ENCODE measurements at places on chromosomes 7 and 10.

- H3K27ac ChIP-seq = no peak overlapping the region
- H3K4me1 ChIP-seq = peaks cover 17% of the 10 kb centered on the region
- H3K27me3 ChIP-seq = peaks cover 26% of the 10 kb centered on the region
- no peaks in the 10 kb centered on the region for H3K36me3 ChIP-seq
- H3K4me3 ChIP-seq = no peak overlapping the region
Measured at GRCh38 chr10:70758757-70759514, 26.2 kb downstream of the TBATA start.

- H3K36me3 ChIP-seq = no peaks in the 10 kb centered on the region
- H3K4me3 ChIP-seq = no peak overlapping the region
- peak overlapping the region; percentile 1 for H3K27ac ChIP-seq
Measured at GRCh38 chr7:50838675-50839377, 56.1 kb upstream of the GRB10 start.

DNA sequence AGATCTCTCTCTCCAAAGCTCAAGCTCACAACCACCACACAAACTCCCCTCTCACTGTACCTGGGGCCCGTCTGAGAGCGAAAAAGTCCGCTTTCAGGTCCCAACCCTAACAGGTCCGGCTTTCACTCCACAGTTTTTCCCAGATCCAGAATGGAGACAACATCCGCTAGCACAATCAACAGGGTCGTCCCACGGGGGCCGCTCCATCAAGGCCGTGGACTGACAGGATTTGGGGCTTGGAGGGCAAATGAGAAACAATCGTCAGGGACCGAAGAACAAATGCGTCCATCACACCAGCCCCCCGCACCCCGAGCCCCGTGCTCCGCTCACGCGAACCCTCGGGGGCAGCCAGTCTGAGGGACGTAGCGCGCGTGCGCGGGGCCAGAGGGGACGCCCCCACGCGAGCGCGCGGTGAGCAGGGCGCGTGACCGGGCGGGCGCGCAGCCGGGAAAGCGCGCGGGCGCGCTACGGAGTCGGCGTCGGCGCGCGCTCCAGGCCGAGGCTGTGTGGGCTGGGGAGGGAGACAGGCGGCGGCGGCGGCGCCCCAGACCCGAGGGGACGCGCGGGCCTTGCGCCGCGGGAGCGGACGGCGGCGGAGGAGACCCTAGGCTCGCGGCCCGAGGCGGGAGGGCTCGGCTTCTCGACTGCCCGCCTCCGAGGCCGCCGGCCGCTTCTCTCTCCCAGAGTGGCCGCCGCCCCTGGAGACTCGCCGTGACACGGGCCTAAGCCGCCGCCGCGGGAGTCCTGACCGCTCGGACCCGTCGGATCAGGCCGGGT is at the start of gene SLK:
Gene SLK (plus strand): TSS at position 470 of the 777 bp plus-strand sequence. CDS start 606 bp downstream, outside the sequence.
- no peaks in the 10 kb centered on the region for H3K36me3 ChIP-seq
- DNase-seq = peak; percentile 66
- H3K4me1 ChIP-seq = peaks cover 37% of the 10 kb centered on the region
- H3K27me3 ChIP-seq = peaks cover 3% of the 10 kb centered on the region

GRCh38 chr10:43166880-43167497 is 28.7 kb downstream of the CSGALNACT2 start:
- H3K27ac ChIP-seq = no peak overlapping the region
- peaks cover 36% of the 10 kb centered on the region for H3K4me1 ChIP-seq
- no peak for DNase-seq
- no peak overlapping the region for H3K4me3 ChIP-seq

- H3K4me1 ChIP-seq = no peaks in the 10 kb centered on the region
- peaks cover 8% of the 10 kb centered on the region for H3K36me3 ChIP-seq
- H3K4me3 ChIP-seq = no peak overlapping the region
- H3K27me3 ChIP-seq = no peaks in the 10 kb centered on the region
- H3K27ac ChIP-seq = no peak overlapping the region
- DNase-seq = no peak
Measured at GRCh38 chr10:128738386-128738915, 612.2 kb upstream of the MKI67 start.

DNA sequence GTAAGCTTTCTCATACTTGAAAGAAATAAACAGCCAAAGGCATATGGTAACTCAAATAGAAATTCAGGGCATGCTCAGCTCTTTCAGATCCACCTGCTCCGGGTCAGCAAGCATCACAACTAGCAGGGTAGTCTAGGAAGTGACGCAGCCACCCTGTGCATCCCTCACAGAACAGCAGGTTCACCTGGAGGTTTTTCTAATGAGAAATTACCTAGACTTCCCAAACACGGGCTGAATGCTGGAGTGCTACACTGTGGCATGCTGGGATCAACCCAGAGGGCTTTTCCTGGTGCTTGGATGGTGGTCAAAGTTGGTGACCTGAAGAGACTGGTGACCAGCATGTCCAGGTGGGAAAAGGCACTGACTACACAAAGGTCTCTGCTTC is 66.8 kb upstream of the DNAJB6 start:
- peaks cover 57% of the 10 kb centered on the region for H3K36me3 ChIP-seq
- DNase-seq = no peak
- peaks cover 4% of the 10 kb centered on the region for H3K27me3 ChIP-seq

DNA sequence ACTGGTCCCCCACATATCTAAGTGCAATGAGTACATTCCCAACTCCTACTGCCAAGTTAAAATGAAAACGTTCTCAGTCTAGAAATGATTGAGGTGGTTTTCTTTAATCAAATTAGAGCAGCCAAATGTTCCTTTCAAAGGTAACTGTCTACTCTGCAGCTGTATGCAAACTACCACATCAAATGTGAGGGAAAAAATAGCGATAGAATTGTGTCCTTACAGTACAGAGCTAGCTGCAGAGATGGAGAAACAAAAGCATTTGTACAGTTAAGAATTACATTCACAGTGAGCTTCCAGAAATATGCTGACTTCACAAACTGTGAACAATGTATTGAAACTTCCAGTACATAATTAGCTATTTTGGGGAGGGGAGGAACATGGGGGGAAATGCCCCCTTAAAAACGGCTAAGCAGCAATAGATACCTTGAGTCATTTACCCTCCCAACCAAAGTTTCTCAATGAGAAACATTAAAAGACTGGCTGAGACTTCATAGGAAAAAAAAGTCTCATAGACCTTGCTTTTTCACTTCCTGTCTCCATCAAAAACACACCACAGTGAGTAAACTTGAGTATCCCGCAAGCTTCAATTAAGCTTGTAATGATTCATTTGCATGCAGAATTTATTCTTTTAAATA is 22.9 kb downstream of the CDK6 start:
- DNase-seq = no peak
- peaks cover 37% of the 10 kb centered on the region for H3K36me3 ChIP-seq
- peak overlapping the region; percentile 56 for H3K4me3 ChIP-seq
- peak overlapping the region; percentile 83 for H3K27ac ChIP-seq
- H3K4me1 ChIP-seq = peaks cover 87% of the 10 kb centered on the region

DNA sequence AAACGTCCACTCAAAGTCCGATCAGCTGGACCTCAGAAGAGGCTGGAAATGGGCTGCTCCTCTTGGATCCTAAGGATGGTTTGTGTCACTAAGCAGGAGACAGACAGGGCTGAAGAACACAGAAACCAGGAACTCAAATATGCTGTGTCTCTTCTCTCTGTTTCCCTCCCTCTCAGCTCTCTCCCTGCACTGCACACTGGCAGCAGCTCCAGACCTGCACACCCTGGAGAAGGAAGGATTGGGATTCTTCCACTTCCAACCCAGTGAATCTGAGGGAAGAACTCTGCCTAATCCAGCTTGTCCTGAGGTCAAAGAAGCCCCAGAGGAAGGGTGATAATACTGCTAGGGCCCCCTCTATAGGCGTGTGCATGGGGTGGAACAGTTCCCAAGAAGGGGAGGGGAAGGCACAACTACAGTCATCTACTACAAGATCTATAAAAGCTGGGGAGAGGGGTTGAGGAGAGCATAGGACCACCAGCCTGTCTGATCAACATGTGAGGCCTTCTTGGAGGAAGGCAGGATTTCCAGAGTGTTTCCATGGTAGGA is 22.7 kb upstream of the ZCCHC24 start:
- peaks cover 16% of the 10 kb centered on the region for H3K4me1 ChIP-seq
- H3K27me3 ChIP-seq = no peaks in the 10 kb centered on the region
- DNase-seq = no peak

GRCh38 chr7:12316925-12317324 is 86.7 kb downstream of the VWDE start:
- no peaks in the 10 kb centered on the region for H3K36me3 ChIP-seq
- H3K4me3 ChIP-seq = no peak overlapping the region
- no peak overlapping the region for H3K27ac ChIP-seq
- no peaks in the 10 kb centered on the region for H3K27me3 ChIP-seq
- no peaks in the 10 kb centered on the region for H3K4me1 ChIP-seq
- DNase-seq = no peak

DNA sequence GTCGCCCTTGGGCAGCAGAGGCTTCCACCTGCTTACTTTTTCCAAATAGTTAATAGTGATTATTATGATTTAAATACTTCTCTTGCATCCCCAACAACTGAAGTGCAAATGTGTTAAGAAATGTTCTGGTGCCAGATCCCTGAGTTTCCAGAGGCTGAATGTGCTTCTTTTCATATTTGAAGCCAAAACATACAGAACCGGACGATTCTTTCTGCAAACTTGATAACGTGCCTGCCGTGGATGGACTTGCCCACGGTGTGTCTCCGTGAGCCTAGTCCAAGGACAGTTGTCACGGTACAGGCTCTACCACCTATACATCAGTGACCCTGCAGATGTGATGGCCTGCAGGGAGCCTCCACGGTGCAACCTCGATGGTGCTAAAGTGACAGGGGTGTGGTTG is 198.6 kb upstream of the LYZL2 start:
- no peak overlapping the region for H3K4me3 ChIP-seq
- no peak overlapping the region for H3K27ac ChIP-seq
- peaks cover 36% of the 10 kb centered on the region for H3K4me1 ChIP-seq
- no peak for DNase-seq

GRCh38 chr10:75191821-75192568 is 18.6 kb upstream of the VDAC2 start:
- DNase-seq = peak; percentile 92
- H3K27me3 ChIP-seq = no peaks in the 10 kb centered on the region
- peaks cover 49% of the 10 kb centered on the region for H3K4me1 ChIP-seq
- no peaks in the 10 kb centered on the region for H3K36me3 ChIP-seq
- H3K27ac ChIP-seq = peak overlapping the region; percentile 87

GRCh38 chr10:114517368-114518250 is 113.3 kb upstream of the AFAP1L2 start:
- DNase-seq = no peak
- H3K27me3 ChIP-seq = peaks cover 7% of the 10 kb centered on the region
- H3K4me3 ChIP-seq = no peak overlapping the region
- H3K4me1 ChIP-seq = peaks cover 38% of the 10 kb centered on the region
- peaks cover 4% of the 10 kb centered on the region for H3K36me3 ChIP-seq
- no peak overlapping the region for H3K27ac ChIP-seq

GRCh38 chr10:120948889-120949608 is 97.9 kb downstream of the WDR11 start:
- peaks cover 24% of the 10 kb centered on the region for H3K27me3 ChIP-seq
- DNase-seq = peak; percentile 32
- H3K36me3 ChIP-seq = no peaks in the 10 kb centered on the region
- peak overlapping the region; percentile 61 for H3K4me3 ChIP-seq
- H3K27ac ChIP-seq = no peak overlapping the region

GRCh38 chr7:111741811-111742240 is 179.5 kb upstream of the IMMP2L start:
- H3K4me1 ChIP-seq = peaks cover 16% of the 10 kb centered on the region
- no peaks in the 10 kb centered on the region for H3K36me3 ChIP-seq
- no peaks in the 10 kb centered on the region for H3K27me3 ChIP-seq
- H3K27ac ChIP-seq = no peak overlapping the region

GRCh38 chr7:127865466-127865865 is 165.8 kb downstream of the LRRC4 start:
- H3K27ac ChIP-seq = peak overlapping the region; percentile 67
- peak; percentile 76 for DNase-seq
- peaks cover 53% of the 10 kb centered on the region for H3K4me1 ChIP-seq
- H3K4me3 ChIP-seq = peak overlapping the region; percentile 9

GRCh38 chr10:124224331-124225028 is 131.1 kb upstream of the CHST15 start:
- no peaks in the 10 kb centered on the region for H3K4me1 ChIP-seq
- H3K4me3 ChIP-seq = no peak overlapping the region
- no peaks in the 10 kb centered on the region for H3K36me3 ChIP-seq
- peaks cover 4% of the 10 kb centered on the region for H3K27me3 ChIP-seq
- H3K27ac ChIP-seq = no peak overlapping the region
- peak; percentile 11 for DNase-seq

GRCh38 chr10:18984531-18984930 is 64.1 kb upstream of the MALRD1 start:
- H3K27ac ChIP-seq = no peak overlapping the region
- no peaks in the 10 kb centered on the region for H3K27me3 ChIP-seq
- no peaks in the 10 kb centered on the region for H3K4me1 ChIP-seq
- no peaks in the 10 kb centered on the region for H3K36me3 ChIP-seq
- H3K4me3 ChIP-seq = no peak overlapping the region

DNA sequence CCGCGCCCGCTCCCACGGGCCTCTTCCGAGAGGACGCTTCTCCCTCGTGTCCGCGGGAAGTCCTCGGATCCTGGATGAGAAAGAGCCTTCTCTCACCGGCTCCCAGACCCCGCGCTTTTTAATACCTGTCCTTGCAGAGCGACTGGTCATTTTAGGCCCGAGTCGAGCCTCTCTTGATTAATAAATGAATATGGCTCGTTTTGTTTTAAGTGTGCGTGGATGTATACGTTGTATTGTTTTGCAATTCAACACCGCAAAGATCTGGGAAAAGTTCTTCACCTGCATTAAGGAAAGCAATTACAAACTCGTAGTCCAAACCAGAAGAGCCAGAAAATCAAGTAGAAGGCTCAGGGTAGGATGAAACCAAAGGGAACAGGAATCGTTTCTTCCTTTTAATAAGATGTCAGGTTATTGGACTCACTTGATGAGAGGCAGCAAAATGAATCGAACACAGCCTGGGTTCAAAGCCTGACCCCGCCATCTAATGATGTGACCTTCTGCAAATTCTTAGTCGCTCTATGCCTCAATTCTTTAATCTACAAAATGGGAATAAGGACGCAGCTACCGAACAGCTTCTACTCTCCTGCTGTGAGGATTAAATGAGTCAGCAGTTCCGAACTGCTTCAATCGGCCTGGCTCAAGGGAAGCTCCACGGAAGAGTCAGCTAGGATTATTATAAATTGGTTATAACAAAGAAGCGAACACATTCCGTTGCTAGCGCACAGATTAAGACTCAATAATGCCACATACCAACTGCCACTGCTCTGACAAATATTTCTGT is 277.8 kb upstream of the NEBL start:
- no peak overlapping the region for H3K27ac ChIP-seq
- H3K4me1 ChIP-seq = no peaks in the 10 kb centered on the region
- peaks cover 21% of the 10 kb centered on the region for H3K27me3 ChIP-seq
- no peak for DNase-seq
- H3K36me3 ChIP-seq = no peaks in the 10 kb centered on the region

DNA sequence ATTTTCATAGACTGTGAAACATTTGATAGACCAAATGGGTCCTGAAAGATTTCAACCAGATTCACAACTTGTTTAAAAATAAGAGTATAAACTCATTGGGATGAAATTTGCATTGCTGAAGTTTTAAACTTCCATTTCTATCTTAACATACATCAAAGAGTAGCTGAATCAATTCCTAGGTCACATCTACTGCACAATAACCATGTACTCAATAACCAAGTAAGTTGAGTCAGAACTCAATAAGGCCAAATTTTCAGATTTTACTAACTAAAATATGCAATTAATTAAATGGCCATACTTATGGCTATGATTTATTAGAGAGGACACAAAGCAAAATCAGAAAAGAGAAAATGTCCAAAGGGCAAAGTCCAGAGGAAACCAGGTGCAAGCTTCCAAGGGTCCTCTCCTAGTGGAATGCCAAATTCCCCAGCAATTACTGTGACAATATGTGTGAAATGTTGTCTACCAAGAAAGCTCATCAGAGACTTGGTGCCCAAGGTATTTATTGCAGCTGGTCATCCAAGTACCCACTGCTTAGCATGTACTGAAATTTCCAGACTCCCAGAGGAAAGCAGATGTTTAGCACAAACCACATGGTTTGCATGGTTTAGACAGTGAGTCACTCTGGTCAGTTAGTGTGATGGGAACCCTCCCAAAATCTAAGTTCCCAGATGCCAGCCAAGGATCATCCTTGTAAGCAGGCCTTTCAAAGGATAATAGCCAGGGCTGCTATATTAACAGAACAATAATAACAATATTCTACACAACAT is 238.9 kb downstream of the IPMK start:
- H3K27ac ChIP-seq = no peak overlapping the region
